ENCODE measurements at places on chromosomes 3 and 15. TPM values are rescaled to one million over a fixed set of nuclear protein-coding genes. Genes with fewer than 3 reads are reported as not detected.

The RPUSD3 gene
- 51.5 TPM for polyA plus RNA-seq

- DNase-seq: peak; percentile 44
- H3K27me3 ChIP-seq: no peaks in the 10 kb centered on the region
- peaks cover 73% of the 10 kb centered on the region for H3K4me1 ChIP-seq
- H3K27ac ChIP-seq: peak overlapping the region; percentile 90
These were observed 35.1 kb upstream of the CCDC80 start for GRCh38 chr3:112675943-112676535.

GRCh38 chr15:78950343-78950742 is 5.5 kb upstream of the CTSH start:
- no peak overlapping the region for H3K27ac ChIP-seq
- H3K36me3 ChIP-seq: no peaks in the 10 kb centered on the region
- H3K4me1 ChIP-seq: peaks cover 6% of the 10 kb centered on the region
- DNase-seq: no peak
- no peak overlapping the region for H3K4me3 ChIP-seq

DNA sequence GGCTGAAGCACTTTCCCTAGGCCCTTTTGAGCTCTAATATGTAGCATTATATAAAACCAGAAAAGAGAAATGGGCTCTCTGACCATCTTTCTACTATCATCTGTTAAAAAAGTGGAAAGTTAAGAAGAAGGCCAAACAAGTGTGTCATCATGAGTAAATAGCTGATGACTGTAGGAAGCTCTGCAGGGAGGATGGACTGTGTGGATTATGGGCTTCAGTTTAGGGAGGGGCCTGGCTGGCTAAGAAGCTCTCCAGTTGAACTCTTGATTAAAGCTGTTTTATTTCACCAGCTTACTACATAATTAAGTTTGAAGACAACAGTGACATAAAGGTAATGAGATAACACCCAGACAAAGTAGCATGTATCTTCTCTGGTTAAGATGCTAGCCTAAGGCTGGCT is 30.6 kb downstream of the INTS14 start:
- H3K27ac ChIP-seq: no peak overlapping the region
- no peak for DNase-seq
- peaks cover 66% of the 10 kb centered on the region for H3K36me3 ChIP-seq
- no peaks in the 10 kb centered on the region for H3K4me1 ChIP-seq
- no peaks in the 10 kb centered on the region for H3K27me3 ChIP-seq
- H3K4me3 ChIP-seq: no peak overlapping the region

- no peaks in the 10 kb centered on the region for H3K27me3 ChIP-seq
- no peaks in the 10 kb centered on the region for H3K4me1 ChIP-seq
- no peak for DNase-seq
- H3K36me3 ChIP-seq: no peaks in the 10 kb centered on the region
These were observed 231.6 kb downstream of the ZIC1 start for GRCh38 chr3:147640781-147641180.

DNA sequence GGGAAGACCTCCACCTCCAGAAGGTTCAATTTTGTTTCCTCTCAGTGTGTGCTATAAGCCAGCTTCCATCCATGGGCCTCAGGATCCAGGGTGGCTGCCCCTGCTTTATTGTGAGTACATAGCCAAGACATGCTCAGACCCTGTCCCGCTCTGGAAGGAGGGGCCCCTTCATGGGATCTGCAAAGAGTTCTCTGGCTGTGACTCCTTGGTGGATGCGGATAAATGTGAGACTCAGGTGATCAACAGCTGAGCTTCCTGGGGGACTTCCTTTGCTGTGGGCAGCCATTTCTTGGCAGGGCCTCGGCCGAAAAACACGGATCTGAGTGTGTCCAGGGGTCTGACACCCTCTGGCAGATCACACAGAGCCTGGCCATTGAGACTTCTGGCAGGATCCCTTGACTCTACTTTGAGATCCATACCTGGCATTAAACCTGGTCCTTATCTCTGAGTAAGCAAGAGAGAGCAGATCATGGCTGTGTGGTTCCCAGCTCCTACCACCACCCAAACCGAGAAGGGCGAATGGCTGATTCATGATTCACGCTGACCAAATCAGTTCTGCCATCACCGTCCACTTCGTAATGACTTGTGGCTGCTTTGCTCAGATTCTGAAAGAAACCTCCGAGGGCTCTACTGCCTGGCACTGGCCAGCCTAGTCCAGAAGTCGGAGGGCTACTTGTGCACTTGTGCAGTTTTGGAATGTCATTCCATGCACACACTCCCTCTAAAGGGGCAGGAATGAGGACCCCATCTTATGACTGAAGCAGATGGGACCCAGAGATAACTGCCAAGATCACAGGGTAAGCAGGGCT is 68.1 kb downstream of the SENP2 start:
- H3K4me3 ChIP-seq: no peak overlapping the region
- H3K27me3 ChIP-seq: no peaks in the 10 kb centered on the region
- peak overlapping the region; percentile 26 for H3K27ac ChIP-seq
- no peak for DNase-seq
- H3K4me1 ChIP-seq: peaks cover 6% of the 10 kb centered on the region
- peaks cover 55% of the 10 kb centered on the region for H3K36me3 ChIP-seq

GRCh38 chr3:72520690-72521308 is 327.4 kb downstream of the SHQ1 start:
- peaks cover 47% of the 10 kb centered on the region for H3K4me1 ChIP-seq
- H3K4me3 ChIP-seq: no peak overlapping the region
- H3K27me3 ChIP-seq: no peaks in the 10 kb centered on the region
- H3K27ac ChIP-seq: no peak overlapping the region
- DNase-seq: no peak

DNA sequence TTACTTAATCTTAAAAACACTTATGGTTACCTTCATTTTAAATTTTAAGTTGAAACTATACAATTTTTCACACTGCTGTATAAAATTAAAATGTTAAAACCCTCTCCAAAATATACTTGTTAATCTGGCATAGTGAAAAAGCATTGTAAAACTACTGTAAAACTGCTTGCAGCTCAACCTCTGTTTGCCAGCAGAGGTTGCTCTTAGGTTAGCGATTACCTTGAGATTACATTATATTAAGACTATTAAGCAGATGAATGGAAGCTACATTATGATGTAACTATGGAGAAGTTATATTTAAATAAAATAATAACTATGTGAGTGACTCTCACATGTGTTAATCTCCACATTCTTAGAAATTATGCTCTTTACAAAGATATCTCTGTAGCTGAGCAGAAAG is 143.6 kb upstream of the SLITRK3 start:
- no peak overlapping the region for H3K27ac ChIP-seq
- H3K4me3 ChIP-seq: no peak overlapping the region
- H3K27me3 ChIP-seq: no peaks in the 10 kb centered on the region

Measured in CD14-positive monocyte (primary cell).